Parietal lobe (tissue), 2 donors: ENCODE measurements at places on chromosomes 6 and 20. TPM values are rescaled to one million over a fixed set of nuclear protein-coding genes. Genes with fewer than 3 reads are reported as not detected.

The IL17A gene
- not detected for total RNA-seq

The GPR6 gene
- 1.3 TPM for total RNA-seq

The ULBP1 gene
- total RNA-seq = 1.9 TPM

The STK35 gene
- 21.6 TPM for total RNA-seq

The POPDC3 gene
- 0.94 TPM for total RNA-seq

The TRIM15 gene
- not detected for total RNA-seq

The OR2H1 gene
- total RNA-seq = not detected

The NDRG3 gene
- total RNA-seq = 43.5 TPM

The BCAS1 gene
- total RNA-seq = 5.0 TPM

The EYA4 gene
- 0.94 TPM for total RNA-seq

The SYCP2L gene
- 11.9 TPM for total RNA-seq

The RIMS1 gene
- 242 TPM for total RNA-seq

The CTAGE9 gene
- total RNA-seq = not detected

The TOX2 gene
- total RNA-seq = 0.63 TPM

The SRSF12 gene
- total RNA-seq = 38.2 TPM

The COL20A1 gene
- 5.0 TPM for total RNA-seq

The THBD gene
- total RNA-seq = 0.63 TPM

The CGAS gene
- 1.6 TPM for total RNA-seq

The FAM83B gene
- total RNA-seq = 0.31 TPM

The TREM1 gene
- total RNA-seq = not detected

The CENPW gene
- 8.5 TPM for total RNA-seq

The CFB gene
- 1.9 TPM for total RNA-seq

The TM9SF4 gene
- total RNA-seq = 25.0 TPM

The FNDC1 gene
- 0.63 TPM for total RNA-seq

The DPPA5 gene
- not detected for total RNA-seq

The TMEM200A gene
- total RNA-seq = 25.0 TPM

The HLA-DRA gene
- 2.2 TPM for total RNA-seq

The MAD2L1BP gene
- 20.7 TPM for total RNA-seq

The C2 gene
- total RNA-seq = 3.1 TPM

The RUNX2 gene
- total RNA-seq = 0.31 TPM

The HSPA1L gene
- total RNA-seq = 3.1 TPM

The MKKS gene
- 24.1 TPM for total RNA-seq

The PACRG gene
- total RNA-seq = 8.5 TPM

The EDN3 gene
- total RNA-seq = 0.63 TPM

The GSTA3 gene
- total RNA-seq = not detected

The ZC2HC1B gene
- total RNA-seq = not detected

The UNC93A gene
- total RNA-seq = not detected

The KCNQ5 gene
- total RNA-seq = 26.9 TPM

The ACTL10 gene
- total RNA-seq = 1.6 TPM

The TMC2 gene
- total RNA-seq = 7.5 TPM

The POFUT1 gene
- 22.5 TPM for total RNA-seq

The ANKRD66 gene
- total RNA-seq = 0.31 TPM

The LATS1 gene
- total RNA-seq = 52.9 TPM

The FLRT3 gene
- total RNA-seq = 21.9 TPM

The MDN1 gene
- 59.5 TPM for total RNA-seq

The ZFAND3 gene
- 34.4 TPM for total RNA-seq

The CCN6 gene
- not detected for total RNA-seq

The NUS1 gene
- total RNA-seq = 31.9 TPM

The TCP11 gene
- 0.63 TPM for total RNA-seq

The SAPCD1 gene
- total RNA-seq = 1.3 TPM

The MAFB gene
- 9.4 TPM for total RNA-seq
